ENCODE measurements at places on chromosomes 16 and 17.
A peak's percentile ranks its signal among the peaks of the same experiment; 100 is the strongest.

GRCh38 chr16:78890373-78890895 lies 710.1 kb downstream of the MAF start:
- DNase-seq, result no peak

GRCh38 chr17:35088881-35089585 lies 25.5 kb upstream of the RFFL start:
- DNase-seq, result peak; percentile 92

GRCh38 chr17:63600569-63601438 lies at the start of gene TACO1:
TACO1 (plus strand) TSS chr17:63600895; CDS start chr17:63601084, 189 bp downstream.
- DNase-seq, result peak; percentile 93

DNA sequence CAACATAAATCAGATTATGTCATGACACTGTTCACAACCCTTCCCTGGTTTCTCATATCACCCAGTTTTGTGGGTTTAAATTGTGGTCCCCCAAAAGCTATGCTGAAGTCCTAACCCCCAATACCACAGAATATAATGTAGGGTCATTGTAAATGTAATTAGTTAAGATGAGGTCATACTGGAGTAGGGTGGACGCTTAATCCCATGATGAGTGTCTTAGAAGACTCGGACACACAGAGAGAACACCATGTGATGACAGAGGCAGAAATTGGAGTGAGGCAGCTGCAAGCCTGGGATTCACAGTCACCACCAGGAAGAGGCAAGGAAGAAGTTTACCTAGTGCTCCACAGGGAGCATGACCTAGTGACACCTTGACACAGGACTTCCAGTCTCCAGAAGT lies 197.8 kb downstream of the SALL1 start:
- no peak for DNase-seq

- no peak for DNase-seq
These were observed 29.4 kb downstream of the B9D1 start for GRCh38 chr17:19333132-19333440.

GRCh38 chr17:7888184-7888920 lies at the start of gene CHD3:
CHD3 (plus strand) TSS chr17:7888789; CDS start chr17:7889001, 212 bp downstream.
- DNase-seq, result no peak

- peak; percentile 84 for DNase-seq
These were observed 1.5 kb downstream of the ATPAF2 start for GRCh38 chr17:18037486-18037885.

GRCh38 chr16:17723531-17724134 lies 252.9 kb upstream of the XYLT1 start:
- DNase-seq, result no peak

GRCh38 chr17:16003841-16004240 lies 4.2 kb downstream of the TTC19 start:
- no peak for DNase-seq

- DNase-seq, result no peak
These were observed 536 bp downstream of the TMC6 start for GRCh38 chr17:78127888-78128550.

GRCh38 chr17:83180264-83180995 lies 101.0 kb downstream of the METRNL start:
- no peak for DNase-seq

DNA sequence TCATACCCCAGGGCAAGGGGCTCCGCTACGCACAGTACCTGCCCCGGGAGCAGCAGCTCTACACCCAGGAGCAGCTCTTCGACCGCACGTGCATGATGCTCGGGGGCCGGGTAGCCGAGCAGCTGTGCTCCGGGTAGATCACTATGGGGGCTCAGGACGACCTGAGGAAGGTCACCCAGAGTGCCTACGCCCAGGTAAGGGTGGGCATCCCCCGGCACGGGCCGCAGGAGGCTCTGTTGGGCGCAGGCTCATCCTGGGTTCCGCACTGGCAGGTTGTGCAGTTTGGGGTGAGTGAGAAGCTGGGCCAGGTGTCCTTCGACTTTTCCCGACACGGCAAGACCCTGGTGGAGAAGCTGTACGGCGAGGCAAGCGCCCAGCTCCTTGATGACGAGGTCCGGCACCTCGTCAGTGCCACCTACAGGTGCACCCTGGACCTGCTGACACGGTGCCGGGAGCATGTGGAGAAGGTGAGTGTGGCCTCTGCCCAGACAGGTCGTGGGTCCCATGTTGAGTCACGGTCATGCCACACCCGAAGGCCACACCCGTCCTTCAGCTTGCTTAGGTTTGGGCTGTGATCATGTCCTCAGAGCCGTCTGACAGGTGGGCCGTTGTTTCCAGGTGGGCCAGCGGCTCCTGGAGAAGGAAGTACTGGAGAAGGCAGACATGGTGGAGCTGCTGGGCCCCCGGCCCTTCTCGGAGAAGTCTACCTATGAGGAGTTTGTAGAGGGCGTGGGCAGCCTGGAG lies 19.3 kb downstream of the DBNDD1 start:
- no peak for DNase-seq

- no peak for DNase-seq
These were observed 4.2 kb downstream of the RNF40 start for GRCh38 chr16:30766206-30766932.

DNA sequence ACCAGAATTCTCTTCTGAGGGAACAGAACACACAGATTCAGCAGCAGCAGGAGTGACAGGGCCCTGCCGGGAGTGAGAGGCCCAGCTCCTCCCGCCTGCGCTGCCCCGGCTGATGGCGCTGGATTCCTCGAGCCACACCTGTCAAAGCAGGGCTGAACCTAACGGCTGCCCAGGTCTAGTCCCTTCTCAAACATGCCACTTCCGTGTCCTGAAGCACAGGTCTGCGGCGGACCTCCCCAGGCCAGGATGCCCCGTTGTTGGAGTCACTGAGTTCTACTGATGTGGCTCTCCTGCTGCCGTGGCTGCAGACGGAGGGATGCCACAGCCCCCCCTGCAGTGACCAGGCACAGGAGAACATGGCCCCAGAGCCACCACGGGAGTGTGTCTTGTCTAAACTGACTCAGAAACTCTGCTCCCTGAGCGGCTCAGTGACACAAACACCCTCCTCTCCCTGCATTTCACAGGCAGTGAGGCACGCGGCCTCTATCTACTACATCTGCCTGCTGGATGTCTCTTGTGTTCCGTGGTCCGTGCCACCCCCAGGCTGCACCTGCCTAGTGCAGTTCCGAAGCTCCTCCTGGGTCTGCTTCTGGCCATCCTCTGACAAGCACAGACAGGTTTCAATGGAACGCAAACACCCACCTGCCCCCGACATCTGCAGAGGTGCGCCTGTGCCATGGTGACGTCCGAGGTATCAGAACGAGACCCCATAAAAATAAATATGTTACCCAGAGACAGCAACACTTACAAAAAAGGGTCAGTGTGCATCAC lies 44.7 kb upstream of the DNAH17 start:
- DNase-seq, result no peak

DNA sequence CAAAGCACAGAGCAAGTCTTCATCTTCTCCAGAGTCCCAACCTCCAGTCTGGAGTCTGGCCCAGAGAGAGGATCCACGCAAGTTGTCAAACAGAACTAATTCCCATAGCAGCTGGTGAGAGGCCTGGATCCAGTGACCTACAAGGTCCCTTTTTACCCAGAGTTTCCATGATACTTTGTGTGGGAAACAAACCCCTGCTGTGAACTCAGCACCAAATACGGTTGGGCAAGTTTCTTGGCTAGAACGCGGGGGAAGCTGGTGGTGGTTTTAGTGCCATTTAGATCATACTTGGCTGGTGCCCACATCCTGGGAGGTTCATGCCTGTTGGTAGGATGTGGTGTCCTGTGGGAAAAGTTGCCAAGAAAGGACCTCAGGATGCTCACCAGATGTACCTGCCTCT lies 18.1 kb downstream of the TMC7 start:
- DNase-seq, result no peak

GRCh38 chr17:34637548-34638525 lies 58.5 kb downstream of the TMEM132E start:
- DNase-seq, result peak; percentile 92

Data from suppressor macrophage (primary cell).